Aorta (tissue), 5 donors: ENCODE measurements at places on chromosomes 6 and 20. TPM values are rescaled to one million over a fixed set of nuclear protein-coding genes. Genes with fewer than 3 reads are reported as not detected.

DNA sequence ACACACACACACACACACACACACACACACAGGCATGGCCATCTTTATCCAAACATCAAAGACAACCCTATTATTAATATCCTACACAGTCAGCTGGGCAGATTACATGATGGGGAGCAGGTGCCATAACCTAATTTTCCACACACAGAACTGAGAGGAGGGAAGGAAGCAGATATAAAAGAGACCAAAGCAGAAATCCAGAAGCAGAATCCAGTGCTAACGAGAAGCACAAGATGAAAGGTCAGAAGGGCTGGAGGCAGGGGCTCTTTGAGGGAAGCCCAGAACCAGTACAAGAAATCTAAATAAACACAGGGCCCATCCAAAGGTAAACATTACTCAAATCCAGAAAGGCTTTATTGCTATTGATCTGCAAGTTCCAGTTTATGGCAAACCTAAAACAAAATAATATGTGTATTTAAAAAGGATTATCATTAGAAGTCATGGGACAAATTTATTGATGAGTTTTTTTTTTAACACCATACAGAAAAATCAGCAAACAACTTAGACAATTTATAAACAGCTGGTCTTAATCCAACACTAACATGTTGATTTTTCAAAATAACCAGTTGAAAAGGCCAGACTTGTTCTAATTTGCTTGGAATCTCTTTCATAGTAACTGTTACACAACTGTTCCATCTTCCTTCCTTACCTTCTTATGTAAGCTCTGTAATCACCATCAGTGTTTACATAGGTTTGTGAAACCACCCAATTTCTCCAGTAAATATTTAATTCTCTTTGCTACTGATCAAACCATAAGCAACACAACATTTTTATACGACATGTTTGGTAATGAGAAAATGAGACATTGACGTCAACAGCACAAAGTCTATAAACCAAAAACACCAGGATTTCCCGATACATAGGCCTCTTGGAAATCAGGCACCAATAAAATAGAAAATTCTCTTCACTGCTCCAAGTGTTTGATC is 34.2 kb downstream of the SLC23A2 start:
- no peak for DNase-seq

DNA sequence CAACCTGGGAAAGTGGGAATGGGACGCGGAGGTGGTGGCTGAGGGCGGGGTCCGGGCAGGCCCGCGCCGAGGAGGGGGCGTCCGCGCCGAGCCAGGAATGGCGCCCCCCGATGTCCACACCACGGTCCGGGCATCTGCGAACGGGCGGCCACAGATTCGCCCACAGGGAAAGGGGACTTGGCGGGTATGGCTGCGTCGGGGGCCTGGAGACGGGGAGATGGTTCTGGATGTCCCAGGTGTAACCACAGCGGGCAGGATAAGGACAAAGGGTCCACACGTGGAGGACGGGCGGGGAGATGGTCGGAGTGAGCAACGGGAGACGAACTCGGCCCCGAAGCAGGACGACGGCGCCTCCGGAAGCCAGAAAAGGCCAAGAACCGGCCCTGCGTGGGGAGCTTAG is 124.6 kb downstream of the WDR27 start:
- no peak for DNase-seq

DNA sequence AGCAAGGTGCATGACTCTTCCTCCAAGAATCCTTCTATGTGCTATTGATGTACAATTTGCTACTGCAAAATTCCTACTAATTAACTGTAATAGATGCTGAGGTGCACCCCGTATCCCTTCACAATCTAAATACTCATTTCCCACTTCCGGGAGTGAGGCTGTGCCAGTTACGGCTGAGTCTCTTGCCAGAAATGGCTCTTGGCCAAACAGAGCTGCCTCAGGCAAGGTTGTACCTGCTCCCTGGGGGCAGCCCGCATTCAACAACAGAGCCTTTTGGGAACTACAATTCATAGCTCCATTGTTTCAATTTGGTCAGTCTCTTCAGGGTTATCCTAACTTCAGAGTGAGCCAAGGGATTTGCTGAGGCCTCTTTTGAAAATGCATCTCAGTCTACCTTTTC is 789.8 kb upstream of the MAP3K7 start:
- no peak for DNase-seq

- DNase-seq = no peak
These were observed 43.0 kb downstream of the F13A1 start for GRCh38 chr6:6277413-6277812.

DNA sequence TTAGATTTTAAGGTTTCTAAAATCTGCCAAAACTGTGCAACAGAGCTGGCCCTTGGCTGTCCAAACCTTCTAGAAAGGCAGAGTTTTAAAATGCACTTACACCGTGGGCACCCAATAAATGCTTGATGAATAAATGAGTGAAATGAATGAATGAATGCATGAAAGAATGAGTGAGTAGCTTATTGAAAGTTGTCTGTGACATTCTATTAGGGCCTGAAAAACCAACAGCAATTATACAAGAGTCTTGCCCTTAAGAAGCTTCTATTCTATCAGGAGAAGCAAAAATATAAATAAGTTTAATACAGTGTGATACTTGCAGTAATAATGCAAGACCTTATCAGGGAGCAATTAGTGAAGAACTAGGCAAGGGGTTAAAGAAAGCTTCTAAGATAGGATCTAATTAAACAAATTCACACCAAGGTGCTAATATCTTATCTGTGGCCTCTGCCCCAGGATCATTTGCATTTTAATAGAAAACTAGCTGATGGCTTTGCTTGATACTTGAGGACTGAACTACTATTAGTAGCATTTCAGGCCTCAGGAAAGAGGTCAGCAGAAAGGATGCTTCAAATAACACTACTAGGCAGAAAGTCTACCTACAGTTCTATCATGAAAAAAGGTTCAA is 230.7 kb downstream of the GMPR start:
- DNase-seq = no peak

- no peak for DNase-seq
These were observed 15.7 kb downstream of the FOXQ1 start for GRCh38 chr6:1327630-1328029.

- no peak for DNase-seq
These were observed 55.5 kb downstream of the B3GAT2 start for GRCh38 chr6:70901324-70901723.

DNA sequence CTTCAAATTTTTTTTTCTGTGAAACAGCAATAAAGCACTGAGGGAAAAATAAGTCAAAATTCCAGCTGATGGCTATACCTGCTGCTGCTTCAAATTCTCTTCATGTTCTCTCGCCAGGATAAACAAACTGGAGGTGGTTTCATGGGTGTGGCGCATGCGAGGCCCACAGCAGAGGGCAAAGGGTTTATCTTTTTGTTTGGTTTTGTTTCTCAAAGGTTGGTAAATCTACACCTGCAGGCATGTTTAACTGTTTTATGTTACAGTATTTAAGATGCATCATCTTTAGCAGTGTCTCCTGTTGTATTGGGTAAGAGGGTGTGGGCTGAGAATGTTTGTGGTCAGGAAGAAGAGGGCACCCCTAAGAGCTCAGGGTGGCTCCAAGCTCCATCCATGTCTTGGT is 342.2 kb downstream of the CDH26 start:
- no peak for DNase-seq

GRCh38 chr6:14889611-14890593 is 356.0 kb upstream of the JARID2 start:
- no peak for DNase-seq

GRCh38 chr20:38804682-38805501 is 605 bp upstream of the PPP1R16B start:
- peak; percentile 57 for DNase-seq

ME1 gene
- polyA plus RNA-seq = 19.8 TPM

SYTL3 gene
- 1.0 TPM for polyA plus RNA-seq

FARS2 gene
- polyA plus RNA-seq = 6.3 TPM

CLPSL2 gene
- polyA plus RNA-seq = not detected
